ENCODE measurements at places on chromosomes 4 and X.

DNA sequence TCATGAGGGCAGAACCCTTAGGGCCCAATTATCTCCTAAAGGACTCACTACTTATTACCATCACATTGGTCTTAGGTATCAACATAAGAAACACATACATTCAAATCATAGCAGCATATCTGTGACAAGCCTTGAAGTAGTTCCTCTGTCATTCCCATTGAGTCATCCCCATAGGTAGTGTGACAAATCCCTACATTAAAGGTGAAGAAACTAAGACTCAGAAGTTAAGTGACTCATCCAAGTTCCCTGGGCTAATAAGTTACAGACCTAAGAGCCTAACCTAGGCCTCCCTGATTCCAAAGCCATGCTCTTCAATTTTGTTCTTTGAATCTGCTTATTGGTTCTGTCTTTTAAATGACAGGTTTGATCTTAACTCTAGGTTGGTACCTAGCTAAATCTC is 58.2 kb downstream of the CD38 start:
- no peak for DNase-seq

DNA sequence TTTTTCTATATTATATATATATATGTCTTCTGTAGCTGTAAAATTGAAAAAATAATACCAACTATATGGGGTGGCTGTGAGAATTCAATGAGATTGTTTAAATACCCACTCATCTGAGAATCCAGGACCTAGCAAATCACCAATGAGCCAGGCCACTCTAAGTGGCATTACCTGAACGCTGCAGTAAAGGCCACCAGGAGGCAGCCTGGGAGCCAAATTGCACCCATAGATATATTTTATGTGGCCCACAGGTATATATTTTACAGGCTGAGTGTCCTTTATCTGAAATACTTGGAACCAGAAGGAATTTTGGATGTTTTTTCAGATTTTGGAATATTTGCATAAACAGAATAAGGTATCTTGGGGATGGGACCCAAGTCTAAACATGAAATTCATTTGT is 58.2 kb upstream of the C4orf50 start:
- DNase-seq = no peak

GRCh38 chrX:150312931-150313330 is 50.2 kb upstream of the MAMLD1 start:
- DNase-seq = no peak

DNA sequence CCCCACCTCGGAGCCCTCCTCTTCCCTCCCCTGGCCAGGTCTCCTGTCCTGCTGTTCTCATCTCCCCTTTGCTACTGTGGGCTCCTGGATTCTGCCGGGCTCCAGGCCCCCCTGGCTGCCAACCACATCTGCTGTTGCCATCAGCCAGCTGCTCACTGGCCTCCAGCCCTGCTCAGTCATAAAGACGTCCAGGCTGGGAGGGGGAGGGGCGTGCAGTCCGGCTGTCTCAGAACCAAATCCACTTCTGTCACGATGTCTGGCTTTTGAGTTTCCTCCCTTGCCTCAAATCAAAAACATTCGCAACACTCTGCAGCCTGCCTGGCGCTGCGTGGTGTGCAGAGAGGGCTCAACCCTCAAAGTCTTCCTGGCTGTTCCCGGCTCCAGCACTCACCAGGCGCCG is 7.1 kb downstream of the RASL11B start:
- DNase-seq = no peak

DNA sequence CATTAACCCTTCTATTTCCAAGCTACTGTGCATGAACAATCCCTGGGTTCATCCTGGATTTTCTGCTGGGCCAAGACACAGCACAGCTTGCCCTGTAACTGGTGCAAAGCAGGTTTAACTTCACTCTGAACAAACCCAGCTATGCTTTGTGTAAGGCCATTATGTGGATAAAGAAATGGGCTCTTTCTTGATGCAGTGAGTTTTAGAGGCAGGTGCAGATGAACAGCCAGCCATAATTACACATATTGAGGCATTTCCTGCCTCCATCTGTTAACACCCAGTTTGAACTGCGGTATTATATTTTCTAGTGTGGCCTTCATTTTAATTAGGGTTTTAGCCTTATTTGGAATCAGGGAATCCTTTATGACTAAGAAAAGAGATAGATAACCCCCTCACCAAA is 68.7 kb upstream of the ARX start:
- DNase-seq = no peak

DNA sequence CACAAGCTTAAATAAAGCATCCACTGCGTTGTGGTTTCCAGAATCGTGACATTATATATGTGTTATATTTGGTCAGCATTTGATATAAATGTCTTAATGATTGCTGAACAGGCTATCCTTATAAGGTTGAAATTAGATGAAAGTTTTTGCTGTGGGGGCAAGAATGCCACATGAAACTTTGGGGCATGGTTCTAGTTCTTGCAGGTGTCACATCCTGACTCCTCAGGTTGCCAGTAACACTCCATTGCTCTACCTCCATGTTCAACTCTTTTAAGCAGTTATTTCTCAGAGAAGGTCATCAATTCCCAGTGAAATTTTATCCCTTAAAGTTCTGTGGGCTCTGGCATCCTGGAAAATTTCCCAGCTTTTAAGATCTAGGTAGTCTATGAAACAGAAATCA is 33.7 kb downstream of the NFKB1 start:
- no peak for DNase-seq

- no peak for DNase-seq
Measured at GRCh38 chrX:143788265-143788664, 67.7 kb upstream of the SPANXN2 start.

DNA sequence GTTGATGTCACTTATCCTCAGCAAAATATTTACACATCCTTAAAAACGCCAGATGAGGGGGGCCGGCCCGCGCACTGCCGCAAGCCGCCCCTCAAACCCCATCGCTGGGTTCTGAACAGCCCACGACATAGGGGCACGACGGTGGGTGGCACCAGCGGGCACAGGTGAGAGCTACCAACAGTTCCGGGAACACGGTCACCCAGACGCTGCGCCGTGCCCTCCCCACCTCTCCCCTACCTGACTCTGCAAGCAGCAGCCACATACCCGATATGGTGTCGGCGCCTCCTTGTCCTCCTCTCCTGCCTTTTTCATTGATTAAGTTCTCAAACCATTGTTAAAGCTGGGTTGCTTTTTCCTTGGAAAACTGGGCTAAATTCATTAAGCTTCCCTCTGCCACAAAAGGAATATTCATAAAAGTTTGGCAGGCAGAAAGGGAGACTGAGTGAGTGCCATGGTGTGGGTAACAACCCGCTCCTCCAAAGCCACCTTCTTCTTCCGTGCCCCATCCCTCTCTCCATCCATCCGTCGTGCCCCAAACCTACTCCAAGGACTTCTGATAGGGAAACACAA is 1.4 kb downstream of the RAI2 start:
- no peak for DNase-seq

DNA sequence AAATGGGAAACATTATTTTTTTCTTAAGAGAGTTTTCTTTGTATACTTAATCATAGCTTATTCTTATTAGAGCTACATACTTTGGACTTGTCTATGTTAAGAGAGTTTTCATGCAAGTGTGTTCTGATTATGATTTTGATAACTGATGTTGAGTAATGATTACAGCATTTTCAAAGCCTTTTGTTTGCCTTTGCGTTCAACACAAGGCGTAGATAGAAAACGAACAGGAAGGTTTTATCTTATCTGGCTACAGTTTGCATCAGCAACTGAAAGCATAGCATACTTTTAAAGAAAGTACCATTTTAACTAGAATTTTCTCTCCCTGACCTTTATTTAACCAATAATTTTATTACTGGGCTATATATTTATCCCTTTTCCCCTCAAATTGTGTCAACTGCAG is 51.6 kb upstream of the PDLIM5 start:
- no peak for DNase-seq

- no peak for DNase-seq
Measured at GRCh38 chrX:110056419-110056818, 53.5 kb downstream of the TMEM164 start.

DNA sequence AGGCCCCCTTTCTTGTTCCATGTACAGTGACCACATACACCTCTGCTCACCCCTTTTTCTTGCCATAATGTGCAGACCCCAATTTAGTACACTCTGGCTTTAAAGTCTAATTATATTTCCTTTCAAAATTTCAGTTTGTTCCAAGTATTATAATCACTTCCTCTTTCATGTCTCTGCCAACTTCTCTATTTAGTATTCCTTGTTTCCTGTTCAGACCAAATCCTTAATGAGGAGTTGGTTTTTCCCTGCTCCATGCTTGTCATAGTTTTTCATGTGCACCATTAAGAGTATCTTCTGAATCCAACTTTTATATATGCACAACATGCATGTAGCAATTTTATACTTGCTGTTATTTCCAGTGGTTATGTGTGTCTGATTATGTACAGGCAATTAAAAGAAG is 32.3 kb downstream of the USP53 start:
- DNase-seq = no peak

DNA sequence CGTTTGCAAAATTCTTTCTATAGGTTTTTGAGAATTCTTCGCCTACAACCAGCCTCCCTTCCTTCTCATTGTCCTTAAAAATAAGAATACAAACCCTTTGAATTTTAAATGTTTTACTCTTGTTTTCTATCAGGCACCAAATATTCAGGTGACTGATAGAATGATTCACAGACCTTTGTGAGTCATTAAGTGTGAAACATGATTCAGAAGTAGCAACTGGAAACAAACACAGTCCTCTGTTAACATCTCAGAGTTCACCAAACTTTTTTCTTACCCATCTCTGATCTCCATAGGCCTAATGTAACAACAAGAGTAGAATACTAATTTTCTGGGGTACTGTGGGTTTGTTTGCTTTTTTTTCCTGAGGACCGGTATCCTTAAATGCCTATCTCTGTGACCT is 63.4 kb upstream of the MAB21L2 start:
- no peak for DNase-seq

- DNase-seq = no peak
Measured at GRCh38 chrX:115713460-115713859, 152.5 kb downstream of the PLS3 start.

GRCh38 chr4:108417923-108418322 is 202.5 kb upstream of the RPL34 start:
- DNase-seq = no peak

- DNase-seq = no peak
Measured at GRCh38 chr4:82501154-82501442, 60.7 kb downstream of the TMEM150C start.

DNA sequence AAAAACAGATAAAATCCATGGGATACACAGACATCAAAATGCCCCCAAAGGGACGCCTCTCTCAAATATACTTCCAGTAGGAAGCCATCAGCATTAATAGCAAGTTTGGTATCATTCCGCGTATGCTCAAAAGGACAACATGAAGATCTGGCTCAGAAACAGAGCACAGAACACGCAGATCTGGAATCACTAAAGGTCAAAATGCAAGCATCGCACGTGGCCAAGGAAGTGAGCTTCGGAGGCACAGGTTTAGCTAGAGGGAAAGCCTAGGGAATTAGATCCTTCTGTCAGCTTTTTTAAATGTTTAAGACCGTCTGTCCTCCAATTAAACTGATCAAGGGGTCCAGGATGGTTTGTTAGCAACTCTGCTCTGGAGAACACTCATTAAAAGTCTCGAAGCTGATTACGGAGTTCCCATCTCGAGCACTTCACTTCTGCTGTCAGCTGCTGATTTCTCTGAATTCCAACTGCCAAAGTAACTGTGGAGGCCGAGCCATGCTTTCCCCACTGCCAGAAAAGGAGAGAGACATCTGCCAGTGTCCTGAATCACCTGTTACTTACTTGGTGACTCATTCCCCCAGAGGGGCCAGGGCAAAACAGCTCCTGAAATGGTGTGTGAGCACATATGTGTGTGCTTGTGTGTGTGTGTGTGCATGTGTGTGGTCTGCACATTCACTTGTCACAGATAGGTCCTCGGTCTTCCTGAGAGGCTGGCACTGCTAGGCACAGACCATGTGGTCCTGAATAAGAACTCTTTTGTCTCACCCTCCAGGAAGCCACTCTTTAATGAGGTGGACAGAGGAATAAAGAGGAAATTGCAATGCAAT is 177.7 kb upstream of the PPARGC1A start:
- no peak for DNase-seq

DNA sequence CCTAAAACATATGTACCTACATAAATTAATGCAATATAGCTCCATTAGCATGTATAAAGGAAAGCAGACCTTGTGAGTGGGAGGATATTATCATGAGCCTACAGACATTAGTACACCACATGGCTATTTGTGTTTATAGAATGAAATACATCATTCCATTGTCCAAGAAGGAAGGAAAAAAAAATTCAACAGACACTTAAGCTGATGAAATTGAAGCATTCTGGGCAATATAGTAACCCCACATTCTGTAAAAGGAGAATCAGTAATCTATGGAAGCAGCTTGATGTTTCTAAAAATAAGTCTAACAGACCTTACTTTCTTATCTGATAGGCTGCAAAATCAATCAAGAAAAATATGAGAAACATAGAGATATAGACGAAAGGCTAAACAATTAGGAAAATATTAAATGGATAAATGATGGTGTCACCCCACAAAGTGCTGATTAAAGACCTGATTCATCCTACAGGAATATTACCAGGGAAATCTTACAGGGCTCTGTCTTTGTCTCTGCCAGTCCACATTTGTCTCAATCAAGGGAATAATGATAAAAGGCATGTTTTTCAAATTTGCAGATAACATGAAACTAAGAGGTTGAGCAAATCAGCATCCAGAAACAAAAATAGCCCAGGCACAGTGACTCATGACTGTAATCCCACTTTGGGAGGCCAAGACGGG is 76.8 kb downstream of the COMMD8 start:
- DNase-seq = no peak

DNA sequence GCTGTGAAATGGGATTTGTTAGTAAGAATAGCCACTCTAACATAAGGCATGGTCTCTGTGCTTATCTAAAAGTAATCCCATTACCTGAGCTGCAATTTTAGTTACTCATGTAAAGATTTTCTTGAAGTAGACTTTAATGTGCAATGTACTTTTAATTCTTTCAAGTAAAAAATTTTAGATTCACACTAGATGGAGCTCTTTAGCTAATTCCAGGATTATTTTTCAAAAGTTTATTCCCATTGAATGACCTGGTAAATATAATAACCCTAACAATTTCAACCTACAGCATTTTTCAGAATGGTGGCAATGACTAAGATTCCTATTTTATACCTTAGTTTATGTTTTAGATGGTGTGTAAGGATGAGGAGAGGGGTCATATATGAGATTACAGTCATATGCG is 18.1 kb downstream of the USP38 start:
- no peak for DNase-seq

DNA sequence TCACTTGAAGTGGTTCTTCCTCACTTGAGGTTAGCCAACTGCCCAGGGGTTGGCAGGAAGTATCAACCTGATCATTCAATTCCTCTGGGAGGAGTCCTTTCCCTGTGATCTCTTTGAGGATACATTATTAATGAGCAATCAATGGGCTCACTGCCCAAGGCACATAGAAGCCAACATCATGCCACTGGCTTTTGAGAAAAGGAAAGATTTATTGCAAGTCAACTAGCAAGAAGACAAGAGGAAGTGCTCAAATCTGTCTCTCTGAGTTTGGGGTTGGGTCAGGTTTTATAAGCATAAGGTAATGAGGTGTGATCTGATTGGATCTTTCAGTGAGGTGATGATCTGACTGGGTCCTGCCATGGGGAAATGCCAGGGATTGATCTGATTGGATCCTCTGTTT is 39.6 kb downstream of the FGFBP1 start:
- no peak for DNase-seq
